ENCODE measurements at places on chromosomes 2 and 18.
A peak's percentile ranks its signal among the peaks of the same experiment; 100 is the strongest.

DNA sequence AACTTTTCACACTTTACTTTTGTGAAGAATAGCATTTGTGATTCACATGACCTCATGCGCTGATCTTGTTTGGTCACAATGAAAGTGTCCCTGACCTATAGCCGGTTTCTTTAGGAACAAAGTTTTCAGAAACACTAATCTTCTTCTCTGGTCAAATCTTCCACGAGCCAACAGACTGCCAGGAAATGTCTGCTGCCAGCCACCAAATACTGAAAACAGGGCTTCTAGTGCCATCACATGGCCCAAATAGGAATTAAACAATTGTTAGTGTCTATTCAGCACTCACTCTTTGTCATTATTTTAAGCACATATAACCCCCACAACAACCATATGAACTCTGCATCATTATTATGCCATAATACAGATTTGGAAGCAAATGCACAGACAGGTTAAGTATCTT, 286.5 kb upstream of the SYT4 start:
- DNase-seq = peak; percentile 8

DNA sequence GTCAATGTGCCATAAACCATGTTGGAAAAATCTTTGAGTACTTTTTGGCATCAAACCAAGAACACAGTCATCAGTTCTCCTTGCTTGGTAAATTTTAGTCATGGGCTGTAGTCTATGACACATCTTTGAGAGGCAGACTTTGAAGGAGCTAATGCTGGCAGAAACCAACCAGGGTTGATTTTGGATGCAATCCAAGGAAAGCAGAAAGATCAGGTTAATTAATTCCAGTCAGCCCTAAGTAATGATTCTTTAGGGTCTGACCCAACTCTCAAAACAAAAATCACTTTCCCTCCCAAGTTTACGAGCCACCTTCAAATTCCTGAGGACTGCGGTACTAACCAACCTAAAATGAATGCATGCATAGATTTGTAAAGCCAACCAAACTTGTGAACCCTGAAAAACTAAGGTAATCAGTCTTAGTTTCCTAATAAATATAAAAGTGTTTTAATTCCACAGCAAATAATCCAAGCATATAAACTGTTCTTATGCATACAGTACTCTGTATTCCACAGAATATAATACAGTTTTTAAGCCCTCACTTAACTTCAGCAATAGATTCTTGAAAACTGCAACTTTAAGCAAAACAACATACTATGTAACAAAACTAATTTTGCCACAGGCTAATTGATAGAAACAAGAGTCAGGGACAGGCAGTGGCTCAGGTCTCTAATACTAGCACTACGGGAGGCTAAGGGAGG, 22.0 kb downstream of the AP1S3 start:
- no peak for DNase-seq

DNA sequence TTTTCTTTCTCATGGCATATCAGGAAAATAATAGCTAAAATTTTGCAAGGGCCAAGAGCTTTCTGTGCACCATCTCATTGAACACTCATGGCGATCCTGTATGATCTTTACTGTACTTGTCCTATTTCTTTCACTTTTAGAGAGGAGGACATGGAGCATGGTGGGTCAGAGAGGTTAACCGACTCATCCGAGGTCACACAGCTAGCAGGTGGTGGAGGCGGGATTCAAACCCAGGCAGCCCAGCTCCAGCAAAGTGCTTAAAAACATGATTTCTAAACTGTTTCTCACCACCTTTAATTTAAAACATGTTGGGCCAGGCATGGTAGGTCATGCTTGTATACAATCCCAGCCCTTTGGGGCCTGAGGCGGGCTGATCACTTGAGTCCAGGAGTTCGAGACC, 6.4 kb downstream of the NGEF start:
- DNase-seq = no peak

DNA sequence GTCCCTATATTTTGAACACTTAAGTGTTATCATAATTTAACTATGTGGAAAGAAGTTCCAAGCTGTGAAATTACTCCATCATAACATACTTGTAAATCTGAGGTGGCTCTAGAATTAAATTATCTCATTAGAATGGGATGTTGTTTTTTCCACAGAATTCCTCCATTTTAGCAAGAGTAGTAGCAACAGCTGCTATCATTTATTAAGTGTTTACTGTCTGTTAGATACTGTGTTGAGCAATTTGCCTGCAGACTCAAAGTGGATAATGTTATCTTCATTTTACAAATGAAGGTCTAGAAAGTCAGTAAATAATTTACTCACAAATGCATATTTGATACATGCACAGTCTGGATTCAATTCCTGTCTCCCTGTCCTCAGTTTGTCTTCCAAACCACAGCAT, 504.8 kb upstream of the NRP2 start:
- no peak for DNase-seq

DNA sequence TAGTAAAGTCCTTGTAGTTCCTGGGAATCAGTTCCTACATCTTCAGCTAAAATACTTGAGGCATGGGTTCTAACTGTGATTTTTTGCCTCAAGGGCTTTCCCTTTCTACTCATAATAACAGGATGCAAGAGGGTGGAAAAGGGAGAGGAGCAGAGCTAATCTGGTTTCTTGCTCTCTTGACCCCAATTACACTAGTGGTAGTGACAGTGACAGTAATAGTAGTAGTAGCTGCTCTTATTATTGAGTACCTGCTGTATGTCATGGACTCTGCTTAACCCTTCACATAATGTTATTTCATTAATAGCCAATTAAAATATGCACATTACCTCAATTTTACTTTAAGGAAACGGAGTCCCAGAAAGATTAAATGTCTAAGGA, 214.8 kb upstream of the HNRNPA3 start:
- no peak for DNase-seq

- DNase-seq = no peak
Observed at GRCh38 chr2:123095219-123095835, 929.8 kb upstream of the CNTNAP5 start.

- DNase-seq = peak; percentile 51
Observed at GRCh38 chr2:216661639-216662375, 28.6 kb downstream of the IGFBP2 start.

GRCh38 chr18:12679183-12679786, 21.4 kb upstream of the SPIRE1 start:
- no peak for DNase-seq

Measured in activated CD8-positive, alpha-beta T cell treated with anti-CD3 and anti-CD28 coated beads for 36 hours (primary cell).